ENCODE measurements at places on chromosomes 3 and 15.
A peak's percentile ranks its signal among the peaks of the same experiment; 100 is the strongest.

DNA sequence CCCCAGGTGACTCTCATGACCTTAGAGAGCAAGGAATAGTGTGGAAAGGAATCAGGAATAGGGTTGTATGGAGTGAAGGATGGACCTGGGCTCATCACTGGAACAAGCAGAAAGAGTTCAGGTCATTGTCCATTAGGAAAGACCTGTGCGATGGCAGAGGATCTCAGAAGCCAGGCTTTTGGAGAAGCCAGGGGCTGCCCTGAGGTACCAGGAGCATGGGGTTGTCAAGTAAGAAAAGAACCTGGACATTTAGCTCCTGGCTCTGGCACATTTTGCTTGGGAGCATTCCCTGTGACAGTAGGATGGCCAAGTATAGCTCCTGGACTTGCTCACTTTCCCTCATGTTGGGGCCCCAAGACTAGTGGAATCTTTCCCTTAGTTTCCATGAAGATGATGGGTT, 52.9 kb upstream of the MANF start:
- no peak for DNase-seq

DNA sequence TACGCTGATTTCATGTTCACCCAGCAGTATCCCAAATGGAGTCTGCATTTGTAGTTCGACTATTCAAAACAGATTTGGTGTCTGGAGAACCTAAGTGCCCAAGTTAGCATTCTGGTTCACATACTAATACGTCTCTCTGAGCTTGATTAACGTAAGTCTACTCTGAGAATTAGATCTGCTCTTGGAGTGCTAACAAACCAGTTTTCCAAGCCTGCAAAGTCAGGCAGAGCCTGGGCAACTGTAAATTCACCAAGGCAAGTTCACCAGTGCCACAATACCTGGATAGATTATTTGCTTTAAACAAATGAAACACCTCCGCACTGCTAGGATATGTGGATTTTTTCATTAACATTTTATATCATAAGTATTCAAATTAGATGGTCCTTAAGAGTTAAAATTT, 912.6 kb downstream of the ROBO1 start:
- no peak for DNase-seq

- DNase-seq: no peak
Measured at GRCh38 chr15:73608475-73608874, 24.7 kb downstream of the NPTN start.

GRCh38 chr3:120093119-120093910, 932 bp downstream of the GSK3B start:
- peak; percentile 46 for DNase-seq

DNA sequence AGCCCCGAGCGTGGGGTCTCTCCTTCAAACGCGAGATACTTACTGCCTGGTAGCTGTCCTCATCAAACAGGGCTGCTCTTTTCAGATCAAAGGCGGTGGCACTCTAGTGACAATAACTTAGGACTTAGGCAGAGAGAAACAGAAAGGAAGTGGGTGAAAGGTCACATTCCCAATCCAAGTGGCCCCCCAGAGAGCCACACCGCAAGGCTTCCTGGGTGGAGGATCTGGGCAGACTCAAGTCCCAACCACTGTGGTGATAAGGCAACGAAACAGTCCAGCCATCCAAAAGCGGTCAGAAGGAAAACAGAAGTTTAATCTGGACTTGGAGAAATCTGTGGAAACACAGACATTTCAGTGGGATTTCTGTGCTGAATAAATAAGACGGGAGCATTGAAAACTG, 227.2 kb downstream of the ADAMTS17 start:
- DNase-seq: no peak

DNA sequence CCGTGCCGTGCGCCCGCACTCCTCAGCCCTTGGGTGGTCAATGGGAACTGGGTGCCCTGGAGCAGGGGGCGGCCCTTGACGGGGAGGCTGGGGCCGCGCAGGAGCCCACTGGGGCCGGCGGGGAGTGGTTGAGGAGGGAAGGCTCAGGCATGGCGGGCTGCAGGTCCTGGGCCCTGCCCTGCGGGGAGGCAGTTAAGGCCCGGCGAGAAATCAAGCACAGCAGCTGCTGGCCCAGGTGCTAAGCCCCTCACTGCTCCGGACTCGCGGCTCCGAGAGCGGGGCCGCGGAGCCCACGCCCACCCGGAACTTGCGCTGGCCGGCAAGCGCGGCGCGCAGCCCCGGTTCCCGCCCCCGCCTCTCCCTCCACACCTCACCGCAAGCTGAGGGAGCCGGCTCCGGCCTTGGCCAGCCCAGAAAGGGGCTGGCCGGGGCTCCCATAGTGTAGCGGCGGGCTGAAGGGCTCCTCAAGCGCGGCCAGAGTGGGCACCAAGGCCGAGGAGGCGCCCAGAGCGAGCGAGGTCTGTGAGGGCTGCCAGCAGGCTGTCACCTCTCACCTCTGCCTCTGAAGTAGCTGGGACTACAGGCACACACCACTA, 7.8 kb downstream of the GP9 start:
- no peak for DNase-seq

DNA sequence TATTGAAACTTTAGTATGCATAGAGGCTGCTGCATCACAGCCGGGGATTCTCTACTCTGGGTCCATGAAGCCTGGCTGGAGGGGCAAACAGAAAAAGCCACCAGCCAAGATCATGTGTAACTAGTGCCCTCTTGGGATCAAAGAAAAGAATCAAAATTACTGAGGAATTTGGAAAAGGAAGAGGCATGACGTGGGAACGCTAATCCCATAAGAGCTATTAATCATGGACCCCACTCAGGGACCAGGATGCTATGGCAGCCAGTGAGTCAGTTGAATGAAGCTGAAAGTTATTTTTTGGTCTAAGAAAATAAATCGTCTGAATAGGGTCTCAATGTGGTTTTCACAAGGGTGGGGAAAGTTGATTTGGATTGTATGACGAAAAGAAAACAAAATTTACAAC, 1165.1 kb downstream of the ROBO2 start:
- DNase-seq: no peak

GRCh38 chr3:8882642-8883041, 80.6 kb downstream of the RAD18 start:
- DNase-seq: no peak

- DNase-seq: peak; percentile 34
Measured at GRCh38 chr3:20405744-20406143, 219.7 kb upstream of the SGO1 start.

DNA sequence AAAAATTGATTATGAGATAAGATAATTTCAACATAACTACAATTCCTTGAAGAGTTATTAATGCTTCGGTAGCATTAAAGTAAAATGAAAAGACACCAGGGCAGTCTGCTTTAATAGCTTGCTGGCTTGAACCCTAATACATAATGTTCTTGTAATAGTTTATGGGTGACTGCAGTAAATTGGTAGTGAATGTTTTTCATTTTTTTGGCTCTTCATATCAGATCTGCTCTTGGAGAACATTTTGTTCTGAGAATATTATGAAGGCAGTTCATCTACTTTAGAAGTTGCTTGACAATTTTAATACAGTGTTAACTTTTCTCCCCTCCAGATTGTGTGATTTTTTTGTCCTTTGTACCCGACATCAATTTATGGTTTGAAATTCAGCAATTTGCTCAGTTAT, 128.4 kb downstream of the ZBTB20 start:
- no peak for DNase-seq

DNA sequence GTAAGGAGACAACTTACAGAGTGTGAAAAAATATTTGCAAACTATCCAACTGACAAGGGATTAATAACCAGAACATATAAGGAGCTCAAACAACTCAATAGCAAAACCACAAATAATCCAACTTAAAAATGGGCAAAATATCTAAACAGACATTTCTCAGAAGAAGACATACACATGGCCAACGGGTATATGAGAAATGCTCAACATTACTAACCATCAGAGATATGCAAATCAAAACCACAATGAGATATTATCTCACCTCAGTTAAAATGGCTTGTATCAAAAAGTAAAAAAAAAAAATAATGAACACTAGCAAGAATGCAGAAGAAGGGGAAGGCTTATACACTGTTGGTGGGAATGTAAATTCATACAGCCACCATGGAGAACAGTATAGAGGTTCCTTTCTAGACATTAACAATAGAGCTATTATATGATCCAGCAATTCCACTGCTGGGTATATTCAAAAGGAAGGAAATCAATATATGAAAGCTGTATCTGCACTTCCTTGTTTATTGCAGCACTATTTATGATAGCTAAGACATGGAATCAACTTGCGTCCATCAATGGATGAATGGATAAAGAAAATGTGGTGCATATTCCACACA, 998.6 kb downstream of the NAALADL2 start:
- DNase-seq: no peak

- peak; percentile 55 for DNase-seq
Measured at GRCh38 chr15:66789029-66790025, 87.3 kb downstream of the SMAD6 start.

DNA sequence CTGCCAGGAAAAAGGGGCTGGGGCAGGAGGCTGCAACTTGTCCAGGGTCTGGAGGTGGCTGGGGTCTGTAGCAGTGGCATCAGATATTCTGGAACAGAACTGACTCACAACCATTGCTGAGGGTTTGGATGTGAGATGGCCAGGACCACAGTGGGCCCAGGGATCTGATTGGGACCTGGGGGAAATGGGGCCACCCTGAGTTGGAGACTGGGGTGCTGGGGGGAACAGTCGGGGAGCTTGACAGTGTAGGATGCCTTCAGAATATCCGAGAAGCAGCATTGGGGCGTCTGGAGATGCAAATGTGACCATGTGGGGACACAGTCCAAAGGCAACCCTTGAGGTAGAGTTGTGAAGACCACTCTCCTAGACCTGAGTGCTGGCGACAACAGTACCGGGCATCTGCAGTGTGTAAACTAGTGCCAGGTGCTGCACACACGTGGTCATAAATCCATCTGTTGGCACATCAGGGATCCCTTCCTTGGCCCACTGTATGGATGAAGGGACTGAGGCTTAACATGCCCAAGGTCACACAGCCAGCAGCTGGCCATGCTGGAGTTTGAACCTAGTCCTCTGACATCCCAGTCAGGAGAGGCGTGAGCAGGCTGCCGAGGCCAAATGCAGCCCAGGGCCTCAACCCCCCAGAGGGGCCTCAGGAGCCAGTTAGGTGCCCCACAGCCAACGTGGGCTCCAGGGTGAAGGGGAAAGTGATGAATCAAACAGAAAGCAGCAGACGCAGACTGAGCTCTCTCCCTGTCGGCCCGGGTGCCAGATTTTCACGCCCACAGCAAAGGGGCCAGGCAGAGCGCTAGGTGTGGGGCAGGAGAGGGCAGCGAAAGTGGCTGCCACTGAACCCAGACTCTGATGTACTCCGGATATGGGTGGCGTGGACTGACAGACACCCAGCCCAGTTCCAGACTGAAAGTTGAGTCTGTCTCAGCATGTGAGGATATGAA, 18.8 kb downstream of the HEMK1 start:
- no peak for DNase-seq

GRCh38 chr3:171383206-171384018, 76.8 kb downstream of the TNIK start:
- no peak for DNase-seq

- peak; percentile 49 for DNase-seq
Measured at GRCh38 chr15:22948056-22948455, 32.1 kb downstream of the CYFIP1 start.

DNA sequence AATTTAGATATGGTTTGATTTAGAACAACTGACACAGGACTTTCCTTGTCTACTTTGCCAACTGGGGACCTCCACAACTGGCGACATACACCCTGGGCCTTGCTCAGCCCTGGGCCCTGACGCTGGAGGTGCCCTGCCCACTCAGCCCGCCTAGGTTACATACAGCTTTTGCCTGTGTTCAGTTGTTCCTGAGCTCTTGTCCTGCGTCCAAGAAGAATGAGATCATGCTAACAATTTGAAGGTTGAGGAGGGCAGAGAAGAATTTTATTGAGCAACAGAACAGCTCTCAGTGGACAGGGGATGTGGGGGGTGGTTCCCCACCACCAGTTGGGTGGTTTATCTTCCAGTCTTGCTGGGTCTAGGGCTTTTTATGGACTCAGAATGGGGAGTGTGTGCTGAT, 67.9 kb downstream of the IQCH start:
- DNase-seq: no peak

- peak; percentile 12 for DNase-seq
Measured at GRCh38 chr3:129317848-129318247, 39.2 kb downstream of the HMCES start.

GRCh38 chr15:73570355-73571032, 62.7 kb downstream of the NPTN start:
- no peak for DNase-seq

GRCh38 chr15:38750786-38751185, 186.2 kb upstream of the RASGRP1 start:
- DNase-seq: no peak

DNA sequence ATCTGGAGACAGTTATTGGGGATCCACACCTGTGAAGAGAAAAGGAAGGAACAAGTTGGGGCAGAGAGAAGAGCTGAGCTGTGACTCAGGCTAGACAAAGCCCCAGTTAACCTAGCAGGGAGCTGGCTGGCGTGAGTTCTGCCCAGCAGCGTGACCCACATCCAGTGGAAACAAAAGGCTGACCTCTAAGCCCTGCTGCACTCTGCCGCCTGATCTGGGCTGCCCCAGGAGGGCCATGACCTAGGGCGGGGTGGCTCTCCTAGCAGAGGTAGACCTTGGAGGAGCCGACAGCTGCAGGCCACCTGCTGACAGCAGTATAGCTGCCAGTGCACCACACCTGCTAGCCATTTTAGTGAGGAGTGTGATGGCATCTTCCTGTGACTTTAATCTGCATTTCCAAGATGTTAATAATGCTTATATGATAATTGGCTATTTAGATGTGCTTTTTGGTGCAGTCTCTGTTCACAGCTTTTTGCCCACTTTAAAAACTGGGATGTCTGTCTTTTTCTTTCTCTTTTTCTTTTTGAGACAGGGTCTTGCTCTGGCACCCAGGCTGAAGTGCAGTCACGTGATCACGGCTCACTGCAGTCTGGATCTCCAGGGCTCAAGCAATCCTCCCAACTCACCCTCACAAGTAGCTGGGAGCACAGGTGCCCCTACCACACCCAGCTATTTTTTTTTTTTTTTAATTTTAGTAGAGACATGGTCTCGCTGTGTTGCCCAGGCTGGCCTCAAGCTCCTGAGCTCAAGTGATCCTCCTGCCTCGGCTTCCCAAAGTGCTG, 78.1 kb downstream of the LSM3 start:
- DNase-seq: no peak

- DNase-seq: no peak
Measured at GRCh38 chr15:55786341-55786740, 43.4 kb upstream of the PRTG start.

GRCh38 chr3:156552973-156553372, 1.9 kb downstream of the SSR3 start:
- DNase-seq: no peak

- no peak for DNase-seq
Measured at GRCh38 chr3:114393367-114394072, 99.7 kb downstream of the TIGIT start.

Measured in NB4 (cell line).